ENCODE measurements at places on chromosomes 16 and 17. TPM values are rescaled to one million over a fixed set of nuclear protein-coding genes. Genes with fewer than 3 reads are reported as not detected.

DNA sequence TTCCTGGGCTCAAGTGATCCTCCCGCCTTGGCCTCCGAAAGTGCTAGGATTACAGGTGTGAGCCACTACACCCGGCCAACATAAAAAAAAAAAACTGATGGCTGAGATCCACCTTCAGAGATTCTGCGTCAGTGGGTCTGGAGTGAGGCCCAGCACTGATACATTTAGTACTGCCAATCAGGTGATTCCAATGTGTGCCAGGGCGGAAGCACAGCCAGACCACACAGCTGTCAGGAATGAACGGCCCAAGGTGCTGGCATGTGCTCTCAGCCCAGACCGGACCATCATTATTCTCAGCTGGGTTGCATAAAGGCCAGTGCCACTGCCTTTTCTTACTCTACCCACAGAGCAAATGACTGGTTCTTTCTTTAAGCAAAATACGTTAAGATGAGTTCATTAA, 1.2 kb upstream of the BCO1 start:
- no peak for DNase-seq

DNA sequence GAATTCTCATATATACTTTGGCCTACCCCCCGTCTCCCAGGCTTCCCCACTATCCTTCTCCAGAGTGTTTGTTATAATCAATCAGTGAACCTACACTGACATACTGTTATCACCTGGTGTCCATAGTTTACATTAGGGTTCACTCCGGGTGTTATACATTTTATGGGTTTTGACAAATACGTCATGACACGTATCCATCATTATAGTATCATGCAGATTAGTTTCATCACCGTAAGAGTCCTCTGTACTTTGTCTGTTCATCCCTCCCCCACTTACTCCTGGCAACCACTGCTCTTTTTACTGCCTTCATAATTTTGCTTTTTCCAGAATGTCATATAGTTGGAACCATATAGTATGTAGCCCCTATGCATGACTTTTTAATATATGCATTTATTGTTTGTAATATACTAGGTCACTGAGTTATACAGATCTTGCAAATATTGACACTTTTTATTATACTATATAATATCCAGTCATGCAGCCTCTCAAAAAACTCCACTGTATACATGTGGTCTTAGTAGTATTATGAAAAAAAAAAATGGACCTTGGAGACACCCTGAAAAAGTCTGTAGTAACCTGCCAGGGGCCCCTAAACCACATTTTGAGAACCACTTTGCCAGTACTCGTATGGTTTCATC, 28.4 kb downstream of the PPM1D start:
- DNase-seq: no peak

Gene ADCY7
- total RNA-seq: 20.1 TPM

Gene CLDN7
- 18.0 TPM for total RNA-seq

Gene MSRB1
- 15.6 TPM for total RNA-seq

Data from foreskin keratinocyte (primary cell).